Kidney capillary endothelial cell (primary cell): ENCODE measurements at places on chromosomes 2 and 18.

- no peak for DNase-seq
These were observed 61.3 kb downstream of the TSN start for GRCh38 chr2:121816797-121817196.

DNA sequence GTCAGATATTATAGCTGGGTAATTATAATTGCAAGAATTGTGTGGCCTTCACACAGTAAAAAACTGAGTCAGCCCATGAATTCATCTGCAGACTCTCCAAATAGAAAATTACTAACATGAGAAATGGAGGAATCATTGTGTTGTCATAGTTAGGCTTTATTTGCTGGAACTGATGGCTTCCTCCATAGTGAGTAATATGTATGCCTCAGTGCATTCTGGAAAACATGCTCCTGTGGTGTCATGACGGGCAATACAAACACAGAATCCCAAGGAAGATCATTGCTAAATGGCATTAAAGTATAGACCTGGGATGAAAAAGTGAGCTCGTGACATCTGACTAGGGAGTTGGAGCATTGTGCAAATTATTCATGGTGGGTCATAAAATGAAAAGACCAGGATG is 23.6 kb upstream of the NMS start:
- no peak for DNase-seq

GRCh38 chr18:8656232-8656631 is 47.0 kb downstream of the RAB12 start:
- no peak for DNase-seq

DNA sequence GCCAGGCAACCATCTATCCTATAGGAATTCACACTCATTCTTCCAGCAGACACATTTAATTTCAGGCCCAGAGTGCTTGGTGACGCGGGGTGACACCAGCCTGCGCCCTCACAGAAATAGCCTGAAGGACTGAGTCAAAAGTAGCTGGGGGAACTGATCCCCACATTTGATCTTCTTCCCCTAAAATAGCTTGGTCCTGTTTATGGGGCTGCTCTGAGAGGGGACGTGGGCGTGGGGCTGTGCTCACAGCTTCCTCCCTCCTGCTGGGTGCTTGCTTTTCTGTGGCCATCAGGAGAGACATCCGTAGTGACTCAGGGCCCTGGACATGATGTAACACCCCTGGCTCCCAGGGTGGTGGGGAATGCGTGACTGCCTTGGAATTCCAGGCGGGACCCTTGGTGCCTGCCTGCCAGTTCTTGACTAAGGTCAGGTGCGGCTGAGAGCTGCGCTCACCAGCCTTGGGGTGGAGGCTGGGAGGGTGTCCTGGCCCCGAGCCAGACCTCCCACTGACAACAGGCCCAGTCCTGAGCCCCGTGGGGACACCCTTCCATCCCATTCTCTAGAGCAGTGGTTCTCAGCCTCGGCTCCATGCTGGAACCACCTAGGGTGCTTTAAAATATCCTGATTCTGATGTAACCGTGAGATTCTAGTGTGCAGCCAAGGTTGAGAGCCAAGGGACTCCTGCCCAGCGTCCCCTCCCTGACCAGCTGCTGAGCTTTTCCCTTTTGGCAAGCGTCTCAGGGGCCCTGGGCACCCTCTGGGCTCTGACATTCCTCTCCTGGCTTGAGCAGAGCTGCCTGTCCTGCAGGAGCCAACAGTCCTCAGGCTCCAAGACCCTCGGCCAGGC is 47.4 kb upstream of the SMAD7 start:
- DNase-seq: peak; percentile 85

- no peak for DNase-seq
These were observed 588.4 kb downstream of the ARHGAP15 start for GRCh38 chr2:143717536-143718168.

DNA sequence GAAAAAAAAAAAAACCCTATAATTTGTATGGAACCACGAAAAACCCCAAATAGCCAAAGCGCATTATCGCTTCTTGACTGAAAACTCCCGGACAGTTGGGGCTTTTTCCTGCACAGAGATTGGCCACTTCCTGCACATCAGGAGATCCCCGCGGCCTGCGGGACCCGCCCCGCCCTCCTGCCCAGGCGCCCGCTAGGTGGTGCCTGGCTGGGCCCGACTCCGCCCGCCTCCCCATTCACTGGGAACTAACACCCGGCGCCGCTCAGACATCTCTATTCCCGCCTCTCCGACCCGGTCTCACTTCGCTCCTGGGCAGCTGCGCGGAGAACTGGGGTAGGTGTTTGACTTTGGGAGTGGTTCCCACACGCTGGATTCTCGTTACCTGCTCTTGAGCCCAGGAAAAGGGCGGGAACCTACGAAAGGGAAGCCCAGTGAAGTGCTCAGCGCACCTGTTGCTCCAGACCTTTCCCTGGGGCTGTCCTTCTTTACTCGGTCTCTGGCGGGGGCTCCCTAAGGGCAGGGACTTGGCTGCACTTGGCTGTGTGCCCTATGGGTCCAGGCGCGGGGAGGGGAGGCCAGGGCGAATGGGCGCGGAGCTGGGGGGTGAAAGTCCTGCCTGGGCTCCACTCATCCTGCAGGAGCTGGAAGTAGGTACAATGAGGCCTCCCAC is at the start of gene HMSD:
Gene HMSD (plus strand): TSS at position 234 of the 670 bp plus-strand sequence. CDS start 4,155 bp downstream, outside the sequence.
- peak; percentile 22 for DNase-seq

GRCh38 chr2:203928849-203929248 is 7.7 kb upstream of the ICOS start:
- peak; percentile 12 for DNase-seq
